ENCODE measurements at places on chromosomes 2 and 18.
A peak's percentile ranks its signal among the peaks of the same experiment; 100 is the strongest.

- DNase-seq: no peak
Observed at GRCh38 chr2:36371070-36371874, 15.7 kb downstream of the CRIM1 start.

- DNase-seq: no peak
Observed at GRCh38 chr2:208033701-208034502, 8.6 kb upstream of the PLEKHM3 start.

GRCh38 chr2:23705771-23706612 is 220.9 kb downstream of the ATAD2B start:
- no peak for DNase-seq

DNA sequence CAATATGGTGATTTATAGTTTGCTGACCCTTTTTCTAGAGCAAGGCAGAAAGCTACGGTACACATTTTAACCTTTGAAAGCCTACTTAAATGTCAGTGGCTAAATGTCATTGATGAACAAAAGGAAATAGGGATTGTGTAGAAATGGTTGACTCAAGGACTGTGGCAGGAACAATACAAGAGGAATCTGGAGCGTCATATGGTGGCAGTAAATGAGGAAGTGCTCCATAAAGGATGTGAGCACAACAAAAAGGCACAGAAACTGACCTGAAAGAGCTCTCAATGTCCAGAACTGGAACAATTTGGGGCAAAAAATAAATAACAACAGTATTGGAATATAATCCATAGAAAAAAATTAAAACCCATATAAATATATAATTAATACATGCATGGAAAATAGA is 443.9 kb upstream of the VRK2 start:
- no peak for DNase-seq

GRCh38 chr2:54560146-54560881 is 104.2 kb downstream of the SPTBN1 start:
- no peak for DNase-seq

DNA sequence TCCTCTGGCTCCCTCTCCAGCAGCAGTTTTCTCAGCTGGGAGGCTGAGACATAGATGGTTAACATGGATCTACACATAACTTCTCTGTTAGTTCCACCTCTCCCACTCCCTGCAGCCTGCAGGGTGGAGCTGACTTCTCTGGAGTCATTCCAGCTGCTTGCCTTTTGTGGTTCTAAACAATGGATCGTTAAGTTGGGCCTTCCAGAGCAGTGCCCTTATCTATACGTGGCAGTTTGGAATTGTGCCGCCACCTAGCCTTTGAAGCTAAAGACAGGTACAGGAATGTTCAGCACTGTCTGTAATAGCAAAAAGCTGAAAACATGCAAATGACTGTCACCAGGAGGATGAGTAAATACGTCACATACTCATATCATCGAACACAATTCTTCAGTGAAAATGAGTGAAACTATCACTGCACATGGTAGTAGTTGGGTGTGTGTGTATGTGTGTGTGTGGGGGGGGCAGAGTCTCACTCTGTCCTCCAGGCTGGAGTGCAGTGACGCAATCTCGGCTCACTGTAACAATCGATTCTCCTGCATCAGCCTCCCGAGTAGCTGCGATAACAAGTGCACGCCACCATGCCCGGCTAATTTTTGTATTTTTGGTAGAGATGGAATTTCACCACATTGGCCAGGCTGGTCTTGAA is 50.3 kb downstream of the SH2D6 start:
- DNase-seq: no peak

DNA sequence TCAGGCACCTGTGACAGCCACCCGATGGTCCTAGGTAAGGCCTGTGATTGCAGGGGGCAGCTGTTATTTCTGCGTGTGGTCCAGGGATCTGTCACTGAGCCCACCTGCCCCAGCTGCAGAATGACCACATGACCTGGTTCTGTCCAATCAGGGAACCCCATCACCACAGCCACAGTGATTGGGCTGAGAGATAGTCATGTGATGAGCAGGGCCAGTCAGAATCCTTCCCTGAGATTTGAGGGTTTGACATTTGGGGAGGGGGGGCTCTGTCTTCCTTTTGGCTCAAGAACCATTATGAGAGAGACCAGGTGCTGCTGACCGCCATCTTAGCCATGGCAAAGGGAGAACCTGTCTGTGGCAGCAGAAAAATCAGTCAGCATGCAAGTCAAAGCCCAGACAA is 147.2 kb downstream of the SMAD7 start:
- no peak for DNase-seq

DNA sequence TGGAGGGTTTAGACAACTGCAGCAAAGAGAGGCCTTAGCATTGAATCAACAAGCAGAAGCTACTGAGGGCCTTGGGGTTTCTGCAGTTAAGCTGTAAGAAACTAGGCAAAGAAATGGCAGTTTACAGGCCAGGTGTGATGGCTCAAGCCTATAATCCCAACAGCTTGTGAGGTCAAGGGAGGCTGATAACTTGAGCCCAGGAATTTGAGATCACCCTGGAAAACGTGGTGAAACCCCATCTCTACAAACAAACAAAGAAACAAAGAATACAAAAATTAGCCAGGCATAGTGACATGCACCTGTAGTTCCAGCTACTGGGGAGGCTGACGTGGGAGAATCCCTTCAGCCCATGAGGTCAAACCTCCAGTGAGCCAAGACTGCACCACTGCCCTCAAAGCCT is 421.6 kb upstream of the CHST9 start:
- DNase-seq: no peak

- DNase-seq: no peak
Observed at GRCh38 chr2:171307560-171307959, 126.2 kb downstream of the METTL8 start.

DNA sequence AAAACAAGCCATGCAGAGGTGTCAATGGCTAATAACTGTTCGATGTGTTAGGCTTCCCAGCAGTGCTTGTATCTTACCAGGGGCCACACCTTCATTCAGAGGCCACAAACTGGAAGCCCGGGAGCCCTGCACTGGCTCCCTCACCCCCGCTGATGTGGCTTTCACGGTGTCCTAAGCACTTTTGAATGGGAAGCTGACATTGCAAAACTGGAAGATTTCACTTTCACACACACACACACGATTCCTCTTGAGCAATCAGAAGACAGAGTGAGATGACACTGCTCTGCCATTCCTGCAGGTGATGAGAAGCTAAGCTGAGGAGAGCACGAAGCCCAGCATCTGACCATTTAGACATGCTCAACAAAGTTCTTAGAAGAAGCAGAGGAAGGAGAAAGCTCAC is 8.6 kb upstream of the ZNF407 start:
- DNase-seq: no peak

- DNase-seq: no peak
Observed at GRCh38 chr2:72148837-72149555, 1.3 kb upstream of the CYP26B1 start.

DNA sequence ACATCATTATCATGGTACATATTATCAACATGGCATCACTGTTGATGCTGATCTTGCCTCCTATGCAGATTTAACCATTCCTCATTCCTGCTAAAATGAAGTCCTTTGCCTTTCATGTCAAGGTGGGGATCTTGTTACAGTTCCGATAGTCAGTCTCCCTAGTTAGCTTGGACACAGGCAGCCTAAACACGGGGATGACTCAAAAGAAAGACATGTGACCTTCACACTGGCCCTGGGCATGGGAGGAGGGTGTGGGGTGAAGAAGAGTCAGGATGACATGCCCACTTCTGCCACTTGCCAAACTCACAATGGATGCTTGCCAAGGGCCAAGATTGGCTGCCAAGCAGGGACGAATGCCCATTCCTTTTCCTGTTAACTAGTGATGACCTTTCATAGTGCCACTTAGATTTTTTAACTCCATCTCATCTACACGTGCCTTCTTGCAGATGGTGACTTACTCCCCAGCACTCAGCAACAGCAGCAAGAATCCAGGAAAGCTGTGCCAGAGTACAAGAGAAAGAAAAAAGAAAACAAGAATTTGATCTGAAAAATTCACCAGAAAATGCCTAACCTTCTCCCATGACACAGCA is 13.9 kb upstream of the SLC1A4 start:
- no peak for DNase-seq

GRCh38 chr2:197913084-197913483 is 108.7 kb downstream of the PLCL1 start:
- DNase-seq: no peak

DNA sequence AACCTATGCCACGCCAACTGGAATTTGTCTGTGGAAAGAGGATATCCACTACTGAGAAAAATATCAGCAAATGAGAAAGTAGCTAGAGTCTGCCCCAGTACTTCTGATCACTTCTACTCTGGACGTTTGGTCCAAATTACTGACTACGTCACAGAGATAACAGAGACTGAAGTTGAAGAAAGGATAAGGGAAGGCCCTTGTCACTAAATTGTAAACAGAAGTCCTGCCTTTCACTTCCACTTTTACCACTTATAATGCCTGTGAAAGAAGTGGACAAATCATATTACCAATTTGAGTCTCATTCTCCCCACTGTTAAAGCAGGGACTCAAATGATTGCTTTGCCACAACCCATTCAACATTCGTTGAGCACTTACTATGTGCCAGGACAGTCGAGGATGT is 173.9 kb upstream of the ERBB4 start:
- DNase-seq: no peak

DNA sequence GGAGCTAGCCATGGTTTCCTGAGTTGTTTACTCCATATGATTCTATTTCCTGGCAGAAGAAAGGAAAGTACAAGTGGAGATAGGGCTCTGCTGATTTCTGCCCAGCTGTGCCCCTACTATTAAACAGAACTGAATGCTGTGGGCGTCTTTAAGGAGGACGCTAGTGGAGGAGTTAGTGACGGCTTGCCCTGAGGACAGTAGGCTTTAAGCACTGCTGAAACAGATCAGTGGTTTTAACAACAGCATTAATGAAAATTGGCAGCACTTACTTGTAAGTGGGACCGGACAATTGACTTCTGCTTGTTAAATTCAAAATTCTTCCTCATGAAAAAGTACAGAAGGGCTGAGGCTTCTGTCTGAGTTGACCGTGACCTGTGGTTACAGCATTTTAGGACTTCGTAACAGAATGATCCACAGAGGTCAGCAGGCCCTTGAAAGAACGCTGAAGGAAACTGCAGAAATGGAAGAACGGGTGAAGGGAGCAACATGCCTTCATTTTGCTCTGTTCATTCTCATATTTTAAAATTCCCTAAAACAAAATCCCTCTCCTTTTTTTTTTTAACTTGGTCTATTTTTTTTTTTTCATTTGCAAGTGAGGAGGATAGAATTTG is 80.6 kb upstream of the CCDC195 start:
- no peak for DNase-seq

- no peak for DNase-seq
Observed at GRCh38 chr18:22742409-22742808, 190.7 kb upstream of the RBBP8 start.

GRCh38 chr2:143128681-143129580 is at the start of gene ARHGAP15:
Gene ARHGAP15 (plus strand): TSS chr2:143129419.
- peak; percentile 33 for DNase-seq

DNA sequence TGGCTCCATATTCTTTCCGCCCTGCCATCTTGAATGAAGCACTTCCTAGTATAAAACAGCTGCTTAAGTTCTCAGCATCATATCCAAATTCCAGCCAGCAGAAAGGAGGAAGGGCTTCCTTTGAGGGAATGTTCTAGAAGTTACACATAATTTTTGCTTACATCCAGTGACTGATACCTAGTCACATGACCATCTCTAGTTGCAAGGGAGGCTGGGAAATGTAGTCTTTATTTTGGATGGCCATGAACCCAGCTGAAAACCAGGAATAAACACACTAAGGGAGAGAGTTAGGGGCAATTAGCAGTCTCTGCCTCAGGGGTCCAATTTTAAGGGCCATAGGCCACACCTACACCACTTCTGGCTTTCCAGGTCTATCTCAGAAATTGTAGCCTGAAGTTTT is 57.8 kb upstream of the LMAN1 start:
- DNase-seq: no peak

GRCh38 chr2:20414806-20415205 is 32.1 kb upstream of the RHOB start:
- no peak for DNase-seq

- DNase-seq: no peak
Observed at GRCh38 chr18:76613053-76613754, 118.2 kb upstream of the ZNF516 start.

DNA sequence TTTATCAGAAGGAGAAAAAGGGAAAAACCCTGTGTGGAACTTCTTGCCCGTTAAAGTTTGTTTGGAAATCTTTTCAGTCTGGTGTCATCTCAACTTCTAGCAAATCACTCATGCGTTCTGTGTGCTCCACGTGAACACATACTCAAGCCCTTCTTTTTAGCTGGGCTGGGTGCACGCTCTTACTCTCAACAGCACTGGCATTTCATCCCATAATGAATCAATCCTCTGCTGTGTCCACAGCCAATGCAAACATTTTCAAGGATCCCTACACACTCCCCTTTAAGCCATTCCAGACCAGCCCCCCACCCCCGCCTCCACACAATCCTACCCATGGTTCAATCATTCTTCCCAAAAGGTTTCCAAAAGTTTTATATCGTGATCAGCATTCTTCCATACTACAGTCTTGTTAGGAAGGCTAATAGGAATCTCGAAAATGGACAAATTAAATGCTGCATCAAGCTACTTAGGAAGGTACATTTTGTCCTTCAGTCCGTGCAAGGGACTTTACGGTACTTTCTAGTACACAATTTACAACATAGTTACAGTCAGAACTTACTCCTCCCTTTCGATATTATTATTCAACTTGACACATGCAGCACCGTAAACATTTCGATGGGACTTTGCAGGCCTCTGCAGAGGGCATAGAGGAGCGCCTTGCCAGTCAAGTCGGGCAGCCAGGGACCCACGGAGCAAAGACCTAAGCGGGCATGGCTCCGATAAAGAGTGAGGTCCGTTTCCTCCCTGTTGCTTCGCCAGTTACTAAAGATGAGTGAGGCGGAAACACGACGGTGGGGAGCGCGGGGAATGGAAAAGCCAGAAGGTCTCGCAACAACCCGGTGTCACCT is 1.4 kb downstream of the PTGR3 start:
- no peak for DNase-seq

- DNase-seq: no peak
Observed at GRCh38 chr2:160469621-160470204, 23.9 kb downstream of the RBMS1 start.

- no peak for DNase-seq
Observed at GRCh38 chr2:37637985-37638384, 33.5 kb downstream of the CDC42EP3 start.

DNA sequence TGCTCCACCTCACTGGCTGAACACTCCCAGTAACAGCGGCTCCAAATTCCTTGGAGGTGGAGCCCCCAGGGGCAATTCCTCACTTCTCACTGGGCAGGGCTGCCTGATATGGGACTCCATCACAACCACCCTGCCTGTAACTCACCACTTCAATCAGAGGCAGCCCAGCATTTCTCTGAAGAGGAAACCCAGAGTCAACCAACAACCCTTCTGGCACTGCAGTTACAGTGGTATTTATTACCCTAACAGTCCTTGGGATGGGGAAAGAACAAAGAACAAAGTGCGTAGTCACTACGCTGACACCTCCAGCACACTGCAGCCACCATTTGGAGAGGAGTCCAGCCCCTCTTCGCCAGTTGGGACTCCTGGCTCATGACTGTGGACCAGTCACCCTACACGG is 85.7 kb upstream of the GALNT13 start:
- no peak for DNase-seq

Measured in stimulated activated CD8-positive, alpha-beta memory T cell treated with anti-CD3 and anti-CD28 coated beads, Interleukin-7, amount 100 ng/mL, for 24 hours (primary cell).